C1 segment of cervical spinal cord (tissue), 14 donors: ENCODE measurements at places on chromosomes 1 and 21.

GRCh38 chr1:247452447-247453039, 5.4 kb downstream of the OR2B11 start:
- no peak for DNase-seq

GRCh38 chr1:198647055-198647454, 8.2 kb downstream of the PTPRC start:
- DNase-seq, result no peak

- DNase-seq, result no peak
Measured at GRCh38 chr1:235865565-235866204, 1.0 kb downstream of the LYST start.

DNA sequence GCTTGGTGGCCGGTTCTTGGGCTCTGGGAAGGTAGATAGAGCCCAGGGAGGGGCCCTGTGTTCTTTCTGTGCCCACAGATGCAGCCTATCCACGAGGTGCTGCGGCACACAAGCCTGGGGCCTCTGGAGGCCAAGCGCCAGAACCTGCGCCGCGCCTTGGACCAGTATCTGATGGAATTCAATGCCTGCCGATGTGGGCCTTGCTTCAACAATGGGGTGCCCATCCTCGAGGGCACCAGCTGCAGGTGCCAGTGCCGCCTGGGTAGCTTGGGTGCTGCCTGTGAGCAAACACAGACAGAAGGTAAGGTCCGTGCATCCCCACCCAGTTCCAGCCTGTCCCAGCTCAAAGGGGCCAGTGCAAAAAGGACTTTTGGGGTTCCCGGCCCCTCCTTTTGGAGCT, 53.5 kb downstream of the C8B start:
- no peak for DNase-seq
